ENCODE measurements at places on chromosomes 13 and 19.

- no peak for DNase-seq
Measured at GRCh38 chr19:31819837-31820236, 470.6 kb upstream of the TSHZ3 start.

DNA sequence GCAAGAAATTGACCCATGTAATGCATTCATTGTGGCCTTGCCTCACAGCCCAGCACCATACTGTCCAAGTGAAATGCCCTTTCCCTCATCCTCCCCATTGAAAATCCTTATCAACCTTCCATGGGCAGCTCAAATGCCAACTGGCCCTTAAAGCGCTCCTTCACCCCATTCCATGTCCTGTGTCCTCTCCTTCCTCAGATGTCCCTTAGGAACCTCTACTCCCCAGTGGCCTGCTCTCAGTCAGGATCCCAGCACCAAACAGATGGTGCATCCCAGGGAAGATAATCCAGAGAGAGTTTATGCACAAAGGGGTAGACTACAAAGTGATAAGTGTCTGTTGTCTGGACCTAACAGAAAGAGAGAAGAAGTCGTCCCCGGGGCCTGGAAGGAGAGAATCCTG lies 407.4 kb upstream of the ZNF507 start:
- DNase-seq: no peak

DNA sequence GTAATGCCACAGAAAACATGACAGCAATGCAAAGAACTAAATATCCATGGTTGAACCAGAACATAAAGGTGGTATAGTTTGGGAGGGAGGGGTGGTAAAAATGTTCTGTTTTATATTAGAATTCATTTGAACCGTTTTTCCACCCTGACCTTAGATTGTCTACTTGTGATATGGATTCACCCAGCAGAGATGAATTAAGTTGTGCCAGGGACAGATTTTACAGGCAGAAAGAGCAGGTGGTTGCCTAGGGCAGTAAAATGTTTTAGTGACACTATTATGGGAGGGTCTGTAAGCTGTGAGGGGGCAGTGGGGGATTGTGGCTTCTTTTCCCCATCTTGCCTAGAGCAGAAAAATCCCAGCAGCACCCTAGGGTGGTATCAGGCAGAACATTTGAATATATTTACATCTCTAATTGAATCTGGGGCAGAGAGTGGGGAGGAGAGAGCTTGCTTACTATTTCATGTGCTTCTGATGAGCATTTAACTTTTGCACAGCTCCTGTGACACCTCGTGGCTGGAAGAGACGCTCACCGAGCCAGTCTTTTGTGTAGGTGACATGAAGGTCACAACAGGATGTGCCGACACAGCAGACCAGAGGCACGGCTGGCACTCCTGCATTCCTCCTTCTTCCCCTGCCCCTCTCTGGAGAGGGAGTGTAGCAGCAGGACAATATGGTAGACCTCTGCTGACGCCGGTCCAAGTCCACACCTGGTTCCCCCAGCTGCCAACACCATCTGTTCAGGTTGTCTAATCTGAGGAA lies 452.3 kb downstream of the IRS2 start:
- no peak for DNase-seq

GRCh38 chr13:105778196-105778595 lies 757.3 kb downstream of the EFNB2 start:
- DNase-seq: no peak

DNA sequence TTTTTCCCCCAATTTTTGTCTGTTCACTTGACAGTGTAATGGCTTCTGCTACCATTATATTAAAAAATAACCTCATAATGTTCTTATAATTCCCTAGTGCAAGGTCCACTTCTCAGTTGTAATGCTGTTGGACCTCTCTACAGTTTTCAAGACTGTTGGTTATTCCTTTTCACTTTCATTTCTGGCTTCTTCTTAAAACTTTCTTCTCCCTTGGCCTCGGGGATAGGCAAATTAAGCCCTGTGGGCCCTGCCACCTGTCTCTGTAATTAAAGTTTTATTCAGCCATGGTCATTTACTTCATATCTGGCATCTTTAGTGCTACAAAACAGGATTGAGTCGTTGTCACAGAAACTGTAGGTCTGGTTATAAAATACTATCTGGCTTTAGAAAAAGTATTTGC lies 313.5 kb downstream of the KLF12 start:
- no peak for DNase-seq

GRCh38 chr13:112870051-112870331 lies 99.0 kb upstream of the MCF2L start:
- DNase-seq: peak; percentile 12

- no peak for DNase-seq
Measured at GRCh38 chr13:112703449-112704284, 13.8 kb downstream of the ATP11A start.

GRCh38 chr19:13099073-13099999 lies 3.3 kb downstream of the LYL1 start:
- DNase-seq: peak; percentile 95

Data from hematopoietic multipotent progenitor cell treated with erythropoietin and hydrocortisone succinate and interleukin-3 and kit ligand, for 4 days (in vitro differentiated cells).